Jurkat, Clone E6-1 (cell line): ENCODE measurements at places on chromosomes 7 and 10.

- no peak for DNase-seq
These were observed 453.2 kb downstream of the TNS3 start for GRCh38 chr7:47128700-47129099.

- no peak for DNase-seq
These were observed 132.8 kb downstream of the SEMA3C start for GRCh38 chr7:80785961-80786536.

DNA sequence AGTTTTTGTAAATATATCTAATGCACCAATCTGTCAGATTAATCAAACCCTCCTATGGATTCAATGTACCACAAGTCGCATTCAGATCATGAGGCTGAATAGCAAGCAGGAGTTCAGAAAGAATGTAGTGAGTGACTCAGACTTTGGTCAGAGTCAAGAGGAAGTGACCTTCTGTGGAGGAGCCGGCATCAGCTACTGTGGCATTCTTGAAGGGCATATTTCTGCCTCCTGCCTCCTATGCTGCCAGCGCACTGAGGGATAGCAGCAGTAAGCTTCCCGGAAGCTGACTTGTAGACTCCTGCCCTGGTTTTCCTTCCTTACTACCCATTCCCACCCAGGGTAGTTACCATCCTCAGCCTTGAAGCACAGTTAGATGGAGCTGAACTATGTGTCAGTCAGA lies 867.5 kb downstream of the NRG3 start:
- no peak for DNase-seq

DNA sequence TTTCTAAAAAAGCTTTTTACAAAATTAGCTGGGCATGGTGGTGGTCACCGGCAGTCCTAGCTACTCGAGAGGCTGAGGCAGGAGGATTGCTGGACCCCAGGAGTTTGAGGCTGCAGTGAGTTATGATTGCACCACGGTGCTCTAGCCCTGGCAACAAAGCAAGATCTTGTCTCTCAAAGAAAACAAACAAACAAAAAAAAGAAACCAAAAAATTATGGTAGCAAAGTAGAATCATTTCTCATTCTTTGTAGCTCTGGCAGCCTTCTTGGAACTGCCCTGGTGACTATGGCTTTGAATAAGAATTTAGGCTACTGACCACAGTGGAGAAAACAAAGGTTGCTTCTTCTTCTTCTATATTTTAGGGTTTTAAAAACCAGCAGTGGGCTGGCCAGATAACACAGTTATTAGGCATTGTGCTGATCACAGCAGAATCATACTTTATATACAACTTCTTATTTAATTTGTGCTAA lies 41.9 kb upstream of the PRKAR2B start:
- DNase-seq = no peak

DNA sequence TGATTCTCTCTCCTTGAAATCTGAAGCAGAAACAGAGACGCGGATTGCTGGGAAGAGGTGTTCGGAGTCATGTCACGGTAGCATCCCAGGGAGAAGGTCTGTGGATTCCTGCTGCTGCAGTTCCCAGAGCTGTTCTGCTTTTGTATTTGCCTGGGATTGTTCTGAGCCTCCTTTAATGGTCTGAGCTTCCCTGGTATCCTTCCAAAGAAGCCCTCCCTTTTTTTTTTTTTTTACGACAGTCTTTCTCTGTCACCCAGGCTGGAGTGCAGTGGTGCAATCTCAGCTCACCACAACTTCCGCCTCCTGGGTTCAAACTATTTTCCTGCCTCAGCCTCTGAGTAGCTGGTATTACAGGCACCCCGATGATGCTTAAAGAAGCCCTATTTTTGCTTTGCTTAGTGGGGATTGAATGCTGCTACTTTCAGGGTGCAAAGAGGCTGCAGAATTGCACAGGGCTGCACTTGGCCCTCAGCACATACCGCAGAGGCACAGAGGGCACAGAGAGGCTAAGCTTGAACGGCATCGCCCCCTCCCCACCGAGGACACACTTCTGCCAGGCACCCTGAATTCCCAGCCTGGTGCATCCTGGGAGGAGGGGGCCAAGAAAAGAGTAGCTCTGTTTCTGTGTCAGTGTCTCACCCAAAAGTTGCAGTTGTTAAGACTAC lies 208.6 kb upstream of the GALNT17 start:
- no peak for DNase-seq

DNA sequence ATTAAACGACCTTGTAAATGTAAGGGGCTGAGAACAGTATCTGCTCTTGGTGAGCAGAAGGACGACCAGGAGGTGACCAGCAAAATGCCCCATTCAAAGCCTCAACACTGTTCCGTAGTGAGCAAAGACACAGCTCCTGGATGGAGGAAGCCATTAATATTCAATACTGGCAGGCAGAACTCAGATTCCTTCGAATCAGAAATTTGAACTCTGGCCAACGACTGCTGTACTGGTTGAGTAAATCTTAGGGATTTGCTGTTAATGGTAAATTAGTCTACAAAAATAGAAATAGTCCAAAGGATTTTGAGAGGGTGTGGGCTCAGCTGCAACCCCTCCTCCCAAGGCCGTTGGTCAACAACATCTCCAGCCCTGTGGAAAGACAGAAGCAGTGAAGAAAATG lies 130.5 kb upstream of the PFKP start:
- no peak for DNase-seq

- no peak for DNase-seq
These were observed 29.5 kb upstream of the ZC3HAV1L start for GRCh38 chr7:139065323-139065722.

DNA sequence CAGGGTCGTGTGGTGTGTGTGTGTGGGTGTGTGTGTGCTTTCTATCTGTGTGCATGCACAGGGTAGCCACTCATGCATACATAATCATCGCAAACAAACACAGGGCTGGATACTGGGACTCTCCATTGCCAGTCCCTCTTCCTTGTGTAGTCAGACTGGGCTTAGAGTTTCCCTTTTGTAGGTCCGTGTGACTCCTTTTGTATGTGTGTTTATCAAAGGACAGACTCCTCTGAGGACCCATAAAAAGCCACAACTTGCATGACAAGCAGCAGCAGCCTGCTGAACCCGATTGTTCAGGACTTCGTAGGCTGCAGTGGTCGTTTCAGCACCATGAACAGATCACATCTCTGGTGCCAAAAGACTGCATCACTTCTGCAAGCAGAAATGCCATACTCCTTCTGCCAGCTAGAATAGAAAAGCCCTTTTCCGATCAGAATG lies 895 bp downstream of the VSTM2A start:
- no peak for DNase-seq

- no peak for DNase-seq
These were observed 102.4 kb downstream of the PTPN20 start for GRCh38 chr10:47013507-47014154.

DNA sequence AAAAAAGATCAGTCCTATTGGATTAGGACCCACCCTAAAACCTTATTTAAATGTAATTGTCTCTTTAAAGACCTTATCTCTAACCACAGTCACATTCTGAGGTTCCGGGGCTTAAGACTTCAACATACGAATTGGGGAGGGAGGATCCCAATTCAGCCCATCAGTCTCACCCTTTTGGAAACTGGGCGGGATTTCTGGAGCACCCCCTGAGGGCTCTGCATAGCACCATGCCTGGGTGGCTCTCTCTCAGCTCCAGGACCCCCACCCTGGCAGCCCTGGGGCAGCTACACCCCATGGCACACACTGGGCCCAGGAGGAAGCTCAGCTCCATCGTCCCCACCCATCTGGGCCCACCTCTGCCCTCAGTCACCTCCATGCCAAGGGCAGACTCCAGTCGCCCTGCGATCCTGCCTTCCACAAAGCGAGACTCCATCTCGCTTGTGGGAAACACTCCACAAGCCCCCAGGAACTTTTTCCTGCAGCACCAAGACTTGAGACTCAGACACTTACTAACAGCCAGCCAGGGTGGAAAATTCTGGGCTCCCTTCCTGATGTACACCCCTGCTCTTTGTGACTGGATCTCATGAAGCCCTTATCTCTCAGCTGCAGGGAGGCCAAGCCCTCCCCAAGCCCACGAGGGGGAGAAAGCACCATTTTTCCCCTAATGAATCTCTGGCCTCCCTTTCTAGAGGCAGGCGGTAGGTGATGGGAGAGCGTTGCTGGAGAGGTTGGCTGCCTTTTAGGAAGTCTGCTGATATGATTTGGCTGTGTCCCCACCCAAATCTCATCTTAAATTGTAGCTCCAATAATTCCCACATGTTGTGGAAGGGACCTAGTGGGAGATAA lies 90.8 kb upstream of the KDM7A start:
- peak; percentile 43 for DNase-seq
